Breast epithelium (tissue), 4 donors: ENCODE measurements at places on chromosomes 16 and 17. TPM values are rescaled to one million over a fixed set of nuclear protein-coding genes. Genes with fewer than 3 reads are reported as not detected.

DNA sequence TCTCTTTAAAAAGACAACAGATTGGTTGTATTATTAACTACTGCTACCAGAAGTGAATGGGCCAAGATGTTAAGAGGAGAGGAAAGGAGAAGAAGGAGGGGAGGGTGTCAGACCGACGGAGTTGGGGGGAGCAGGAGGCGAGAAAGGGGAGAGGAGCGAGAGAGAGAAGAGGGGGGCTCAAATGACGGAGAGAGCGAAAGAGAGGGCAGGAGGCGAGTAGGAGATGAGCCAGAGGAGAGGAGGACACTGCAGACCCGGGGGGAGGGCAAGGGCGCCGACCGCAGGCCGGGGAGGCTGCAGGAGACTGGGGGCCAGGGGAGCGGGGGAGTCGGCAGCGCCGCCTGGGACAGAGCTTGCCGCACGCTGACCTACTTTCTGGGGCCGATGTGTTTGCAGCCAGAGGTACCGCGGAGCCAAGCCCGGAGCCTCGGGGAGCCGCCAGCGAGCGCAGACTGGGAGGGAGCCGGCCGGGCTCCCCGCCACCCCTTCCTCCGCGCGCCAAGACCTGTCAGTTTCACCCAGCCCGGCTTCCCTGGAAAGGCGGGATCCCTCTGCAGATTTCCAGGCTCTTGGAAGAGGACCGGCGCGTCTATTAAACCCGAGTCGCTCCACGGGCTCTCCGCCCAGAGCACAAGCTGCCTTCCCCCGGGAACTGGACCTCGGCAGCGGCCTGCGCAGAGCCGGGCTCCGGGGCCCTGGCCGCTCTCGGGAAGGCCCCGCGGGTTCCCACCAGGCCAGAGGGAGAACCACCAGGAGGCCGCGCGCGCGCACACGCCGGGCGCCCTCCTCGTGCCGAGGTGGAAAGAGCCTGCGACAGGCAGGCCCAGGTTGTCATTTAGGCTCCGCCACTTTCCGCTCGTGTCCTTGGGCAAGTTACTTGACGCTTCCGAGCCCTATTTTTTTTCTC, 74.6 kb downstream of the CMC2 start:
- peak overlapping the region; percentile 38 for H3K4me3 ChIP-seq
- no peaks in the 10 kb centered on the region for H3K27me3 ChIP-seq

GRCh38 chr16:28130099-28131088, 66.9 kb upstream of the GSG1L start:
- H3K27ac ChIP-seq = peak overlapping the region; percentile 75
- no peak for DNase-seq
- H3K36me3 ChIP-seq = no peaks in the 10 kb centered on the region
- H3K4me1 ChIP-seq = no peaks in the 10 kb centered on the region
- no peaks in the 10 kb centered on the region for H3K27me3 ChIP-seq

Gene ABCA3
- 6.3 TPM for total RNA-seq

Gene NOB1
- total RNA-seq = 41.6 TPM

DNA sequence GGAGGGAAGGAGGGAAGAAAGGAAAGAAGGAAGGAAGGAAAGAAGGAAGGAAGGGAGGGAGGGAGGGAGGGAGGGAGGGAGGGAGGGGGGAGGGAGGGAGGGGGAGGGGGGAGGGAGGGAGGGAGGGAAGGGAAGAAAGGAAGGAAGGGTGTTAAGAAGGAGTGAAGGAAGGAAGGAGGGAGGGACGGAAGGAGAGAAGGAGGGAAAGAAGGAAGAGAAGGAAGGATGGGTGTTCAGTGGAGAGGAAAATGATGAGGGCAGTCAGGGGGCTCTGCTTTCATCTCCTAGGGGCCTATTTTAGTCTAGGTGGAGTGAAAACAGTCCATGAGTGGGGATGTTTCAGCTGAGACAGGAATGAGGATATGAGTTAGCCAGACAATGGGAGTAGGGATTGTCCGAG, 357.0 kb upstream of the C16orf82 start:
- no peaks in the 10 kb centered on the region for H3K4me1 ChIP-seq
- no peaks in the 10 kb centered on the region for H3K27me3 ChIP-seq
- no peak overlapping the region for H3K27ac ChIP-seq

GRCh38 chr17:40218006-40218739, 931 bp upstream of the WIPF2 start:
- peak overlapping the region; percentile 98 for H3K27ac ChIP-seq
- H3K4me3 ChIP-seq = no peak overlapping the region
- H3K4me1 ChIP-seq = no peaks in the 10 kb centered on the region
- H3K27me3 ChIP-seq = no peaks in the 10 kb centered on the region
- H3K36me3 ChIP-seq = no peaks in the 10 kb centered on the region
- DNase-seq = no peak

- H3K4me1 ChIP-seq = no peaks in the 10 kb centered on the region
- no peaks in the 10 kb centered on the region for H3K27me3 ChIP-seq
- no peak overlapping the region for H3K4me3 ChIP-seq
- no peaks in the 10 kb centered on the region for H3K36me3 ChIP-seq
These were observed 9.0 kb upstream of the MAPK3 start for GRCh38 chr16:30131869-30132475.

- H3K36me3 ChIP-seq = no peaks in the 10 kb centered on the region
- no peak for DNase-seq
- H3K27ac ChIP-seq = no peak overlapping the region
These were observed 47.2 kb downstream of the RGS9 start for GRCh38 chr17:65184235-65184959.

DNA sequence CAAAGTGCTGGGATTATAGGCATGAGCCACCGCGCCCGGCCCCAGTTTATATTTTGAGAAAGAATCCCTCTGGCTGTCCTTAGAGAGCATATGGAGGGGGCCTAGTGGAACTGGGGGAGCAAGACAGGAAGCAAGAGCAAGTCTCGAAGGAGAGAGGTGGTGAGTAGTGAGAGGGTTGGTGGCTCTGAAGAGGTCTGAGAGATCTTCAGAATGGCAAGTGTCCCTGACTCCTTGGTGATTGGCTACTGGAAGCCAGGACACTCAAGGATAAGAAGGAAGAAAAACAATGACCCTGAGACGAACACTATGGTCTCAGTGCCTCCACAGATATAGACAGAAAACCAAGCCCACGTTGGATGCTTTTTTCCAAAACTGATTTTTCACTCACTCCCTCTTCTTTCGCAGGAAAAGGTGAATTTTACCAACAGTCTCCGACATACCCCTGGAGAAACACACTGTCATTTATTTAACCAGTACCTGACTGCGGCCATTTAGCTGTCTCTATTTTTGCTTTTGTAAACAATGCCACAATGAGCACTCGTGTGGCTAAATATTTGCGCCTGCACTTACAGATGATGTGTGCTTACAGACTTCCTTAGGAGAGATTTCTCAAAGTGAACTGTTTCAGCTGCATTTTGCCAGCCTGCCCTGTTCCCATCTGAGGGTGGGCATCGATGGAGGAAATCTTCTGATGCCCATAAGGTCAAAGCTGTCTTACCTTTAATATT, 15.9 kb upstream of the DOK4 start:
- H3K4me1 ChIP-seq = no peaks in the 10 kb centered on the region
- H3K4me3 ChIP-seq = no peak overlapping the region
- DNase-seq = no peak
- H3K36me3 ChIP-seq = no peaks in the 10 kb centered on the region
- no peak overlapping the region for H3K27ac ChIP-seq
- no peaks in the 10 kb centered on the region for H3K27me3 ChIP-seq

DNA sequence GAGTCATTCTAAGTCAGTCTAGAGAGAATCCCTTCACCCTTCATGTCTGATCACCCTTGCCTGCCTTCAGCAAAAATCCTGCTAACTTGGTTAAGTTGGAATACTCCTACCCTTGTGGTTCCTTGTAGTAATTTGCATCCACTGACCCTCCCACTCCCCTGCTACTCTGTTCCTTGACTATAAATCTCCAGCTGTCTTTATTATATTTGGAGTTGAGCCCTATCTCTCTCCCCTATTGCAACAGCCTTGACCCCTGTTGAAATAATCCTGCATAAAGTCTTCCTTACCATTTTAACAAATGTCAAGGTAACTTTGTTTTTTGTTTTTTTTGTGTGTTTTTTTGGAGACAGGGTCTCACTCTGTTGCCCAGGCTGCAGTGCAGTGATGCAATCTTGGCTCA, 590.1 kb downstream of the WWOX start:
- no peaks in the 10 kb centered on the region for H3K27me3 ChIP-seq
- no peak overlapping the region for H3K27ac ChIP-seq
- H3K4me1 ChIP-seq = no peaks in the 10 kb centered on the region
- H3K4me3 ChIP-seq = no peak overlapping the region
- DNase-seq = no peak

DNA sequence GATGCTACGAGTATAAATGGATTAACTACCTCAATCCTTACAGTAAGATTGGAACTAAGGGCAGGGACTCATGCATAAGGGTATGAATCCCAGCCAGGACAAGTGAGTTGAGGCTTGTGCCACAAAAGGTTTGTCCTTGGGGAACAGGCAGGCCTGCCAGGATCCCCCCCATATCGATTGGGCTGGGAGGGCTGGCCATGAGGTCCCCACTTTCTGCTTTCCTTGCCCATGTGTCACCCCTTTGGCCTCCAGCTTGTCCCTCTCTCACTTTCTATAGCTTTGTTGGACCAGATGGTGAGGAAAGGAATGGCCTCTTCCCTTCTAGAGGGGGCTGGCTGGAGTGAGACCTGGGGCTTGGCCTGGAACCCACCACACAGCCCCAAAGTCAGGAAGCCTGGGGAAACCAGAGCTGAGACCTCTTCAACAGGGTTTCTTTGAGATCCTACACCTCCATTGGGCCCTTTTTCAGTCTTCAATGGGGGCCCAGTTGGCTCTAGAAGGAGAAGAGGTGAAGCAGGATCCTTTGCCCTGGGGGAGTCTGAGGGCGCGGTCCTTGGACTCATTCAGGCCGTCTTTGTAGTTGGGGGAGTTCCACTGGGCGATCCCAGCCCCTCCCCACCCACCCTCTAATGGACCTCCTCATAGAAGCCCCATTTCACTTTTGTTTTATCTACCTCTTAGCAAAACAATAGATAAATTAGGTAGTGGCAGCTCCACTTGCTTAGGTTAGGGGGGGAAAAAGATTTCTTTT, 57.3 kb downstream of the IGF2BP1 start:
- no peaks in the 10 kb centered on the region for H3K27me3 ChIP-seq
- no peaks in the 10 kb centered on the region for H3K36me3 ChIP-seq
- no peaks in the 10 kb centered on the region for H3K4me1 ChIP-seq
- no peak overlapping the region for H3K4me3 ChIP-seq
- H3K27ac ChIP-seq = no peak overlapping the region

DNA sequence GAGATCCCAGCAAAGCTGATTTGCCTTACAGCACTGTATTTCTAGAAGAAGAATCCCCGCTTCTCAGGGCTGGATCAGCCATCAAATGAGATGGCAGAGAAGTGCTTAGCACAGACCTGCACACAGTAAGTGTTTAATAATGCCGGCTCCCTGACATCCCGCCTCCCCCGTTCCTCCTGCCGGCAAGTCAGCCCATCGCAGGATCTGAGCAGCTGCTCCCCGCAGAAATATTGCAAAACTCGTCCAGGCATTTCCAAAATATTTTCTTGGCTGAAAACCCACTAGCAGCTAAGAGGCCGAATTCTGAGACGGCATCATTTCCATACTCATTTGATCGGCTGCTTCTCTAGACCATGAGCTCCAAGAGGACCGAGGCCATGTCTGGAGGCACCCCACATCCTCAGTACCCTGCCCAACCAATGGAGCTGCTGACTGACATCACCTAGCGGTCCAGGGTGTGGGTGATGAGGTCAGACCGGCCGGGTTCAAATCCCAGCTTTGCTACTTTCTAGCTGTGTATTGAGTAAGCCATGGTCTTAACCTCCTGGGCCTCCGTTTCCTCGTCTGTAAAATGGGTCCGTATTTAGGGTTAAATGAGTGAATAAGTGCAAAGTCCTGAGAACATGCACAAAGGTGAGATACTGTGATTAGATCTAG, 251.5 kb downstream of the KATNIP start:
- no peak overlapping the region for H3K4me3 ChIP-seq
- peaks cover 26% of the 10 kb centered on the region for H3K27me3 ChIP-seq
- DNase-seq = no peak
- no peaks in the 10 kb centered on the region for H3K36me3 ChIP-seq
- no peak overlapping the region for H3K27ac ChIP-seq

GRCh38 chr16:69302301-69302700, 8.8 kb upstream of the VPS4A start:
- no peaks in the 10 kb centered on the region for H3K4me1 ChIP-seq
- no peak overlapping the region for H3K4me3 ChIP-seq
- H3K27ac ChIP-seq = no peak overlapping the region
- no peak for DNase-seq
- H3K27me3 ChIP-seq = no peaks in the 10 kb centered on the region
- H3K36me3 ChIP-seq = no peaks in the 10 kb centered on the region

DNA sequence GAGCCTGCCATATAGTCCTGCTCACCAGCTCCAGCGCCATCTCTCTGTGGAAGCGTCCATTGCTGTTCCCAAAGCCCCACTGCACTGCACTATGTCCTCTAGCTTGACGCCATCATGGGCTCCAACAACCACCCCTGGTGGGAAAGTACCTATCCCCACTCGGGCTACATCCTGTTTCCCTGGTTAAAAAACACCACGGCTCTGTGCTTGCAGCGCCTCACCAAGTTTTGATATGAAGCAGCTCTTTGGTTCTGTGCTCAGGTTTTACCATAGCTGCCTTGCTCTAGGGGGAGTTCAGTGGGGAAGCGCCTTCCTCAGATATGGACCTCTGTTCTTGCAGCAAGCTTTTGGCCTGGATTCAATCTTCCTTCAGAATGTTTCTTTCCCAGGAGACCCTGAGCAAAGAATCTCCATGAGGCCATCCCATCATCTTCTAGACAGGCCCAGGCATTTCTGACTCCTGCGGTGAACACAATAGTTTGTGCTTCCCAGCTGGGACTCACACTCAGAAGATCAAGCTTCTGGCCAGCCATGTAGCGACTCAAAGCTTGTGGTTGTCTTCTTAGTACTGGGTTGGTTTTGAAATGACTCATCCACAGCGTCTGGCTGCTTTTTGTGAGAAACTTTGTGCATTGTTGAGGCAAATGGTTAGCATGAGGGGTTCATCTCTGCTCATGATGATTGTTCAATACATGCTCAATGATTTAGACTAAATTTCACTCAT, 39.5 kb downstream of the DYNLRB2 start:
- H3K4me3 ChIP-seq = no peak overlapping the region
- DNase-seq = no peak
- H3K27ac ChIP-seq = no peak overlapping the region
- H3K27me3 ChIP-seq = no peaks in the 10 kb centered on the region
- H3K36me3 ChIP-seq = no peaks in the 10 kb centered on the region
- H3K4me1 ChIP-seq = no peaks in the 10 kb centered on the region

Gene SSTR5
- not detected for total RNA-seq

Gene ALDH3A1
- total RNA-seq = 1.1 TPM

DNA sequence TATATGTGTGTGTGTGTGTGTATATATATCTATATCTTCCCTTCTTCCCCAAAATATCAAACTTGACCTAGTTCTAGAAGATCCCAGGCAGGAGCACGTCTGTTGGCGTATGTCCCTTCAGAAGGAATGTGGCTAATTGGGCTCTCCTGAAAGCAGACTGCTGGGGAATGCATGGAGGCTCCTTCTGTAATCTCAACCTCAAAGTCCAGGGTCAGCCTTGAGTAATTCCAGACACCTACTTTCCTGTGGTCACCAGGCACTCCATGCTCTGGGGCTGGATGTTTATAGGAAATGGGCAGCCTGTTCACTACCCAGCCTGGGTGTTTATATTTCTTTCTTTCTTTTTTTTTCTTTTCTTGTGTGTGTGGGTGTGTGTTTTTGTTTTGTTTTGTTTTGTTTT, 13.4 kb downstream of the BCO1 start:
- no peak overlapping the region for H3K4me3 ChIP-seq
- no peaks in the 10 kb centered on the region for H3K27me3 ChIP-seq
- no peaks in the 10 kb centered on the region for H3K4me1 ChIP-seq

GRCh38 chr16:19914877-19915276, 30.2 kb upstream of the GPRC5B start:
- no peak overlapping the region for H3K4me3 ChIP-seq
- H3K27ac ChIP-seq = no peak overlapping the region
- no peaks in the 10 kb centered on the region for H3K4me1 ChIP-seq
- H3K27me3 ChIP-seq = no peaks in the 10 kb centered on the region
- DNase-seq = no peak
